ENCODE measurements at places on chromosomes 1 and 21.

- DNase-seq, result no peak
Measured at GRCh38 chr1:15132965-15133364, 20.6 kb upstream of the TMEM51 start.

DNA sequence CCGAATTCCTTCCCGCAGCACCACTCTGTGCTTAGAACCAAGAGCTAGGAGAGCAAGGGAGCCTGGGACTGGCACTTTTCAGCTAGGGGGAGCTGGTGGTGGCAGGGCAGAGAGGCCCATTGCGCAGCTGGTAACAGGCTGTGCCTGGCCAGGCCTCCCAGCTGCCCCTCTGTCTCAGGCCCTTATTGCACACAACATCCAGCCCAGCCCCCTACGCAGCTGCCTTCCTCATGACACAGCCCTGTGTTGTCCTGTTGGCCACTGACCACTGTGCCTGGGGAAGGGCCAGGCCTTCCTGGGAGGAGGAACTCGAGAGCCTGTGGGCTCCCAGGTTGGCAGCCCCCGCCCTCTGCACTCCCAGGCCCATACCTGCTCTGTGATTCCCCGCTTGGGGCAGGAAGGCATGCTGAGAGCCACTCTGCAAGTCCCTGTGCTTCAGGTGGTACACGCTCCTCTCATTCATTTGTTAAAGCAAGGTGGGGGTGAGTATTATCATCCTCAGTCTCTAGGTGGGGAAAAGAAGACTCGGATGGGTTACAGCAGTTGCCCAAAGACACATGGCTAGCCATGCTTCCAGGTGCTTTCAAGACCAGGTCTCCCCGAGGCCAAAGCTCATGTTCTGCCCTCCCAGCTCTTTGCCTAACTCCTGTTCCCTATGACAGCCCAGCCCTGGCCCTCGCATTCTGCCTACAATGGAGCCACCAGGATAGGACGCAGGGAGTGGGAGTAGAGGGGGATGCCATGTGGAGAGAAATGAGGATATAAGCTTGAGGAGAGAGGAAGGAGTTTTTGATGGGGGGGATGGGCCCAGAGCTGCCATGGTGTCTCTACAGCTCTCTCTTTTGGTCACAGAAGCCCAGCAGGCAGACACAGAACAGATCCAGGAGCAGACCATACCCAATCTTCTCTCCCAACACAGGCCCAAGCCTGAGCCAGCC lies 81.8 kb downstream of the TMEM53 start:
- DNase-seq, result no peak

- no peak for DNase-seq
Measured at GRCh38 chr1:211009944-211010343, 124.0 kb downstream of the KCNH1 start.

- no peak for DNase-seq
Measured at GRCh38 chr21:35831230-35831629, 229.1 kb downstream of the SETD4 start.

All from AG04450 (cell line).